CD8-positive, alpha-beta T cell (primary cell): ENCODE measurements at places on chromosomes 7 and 10.

DNA sequence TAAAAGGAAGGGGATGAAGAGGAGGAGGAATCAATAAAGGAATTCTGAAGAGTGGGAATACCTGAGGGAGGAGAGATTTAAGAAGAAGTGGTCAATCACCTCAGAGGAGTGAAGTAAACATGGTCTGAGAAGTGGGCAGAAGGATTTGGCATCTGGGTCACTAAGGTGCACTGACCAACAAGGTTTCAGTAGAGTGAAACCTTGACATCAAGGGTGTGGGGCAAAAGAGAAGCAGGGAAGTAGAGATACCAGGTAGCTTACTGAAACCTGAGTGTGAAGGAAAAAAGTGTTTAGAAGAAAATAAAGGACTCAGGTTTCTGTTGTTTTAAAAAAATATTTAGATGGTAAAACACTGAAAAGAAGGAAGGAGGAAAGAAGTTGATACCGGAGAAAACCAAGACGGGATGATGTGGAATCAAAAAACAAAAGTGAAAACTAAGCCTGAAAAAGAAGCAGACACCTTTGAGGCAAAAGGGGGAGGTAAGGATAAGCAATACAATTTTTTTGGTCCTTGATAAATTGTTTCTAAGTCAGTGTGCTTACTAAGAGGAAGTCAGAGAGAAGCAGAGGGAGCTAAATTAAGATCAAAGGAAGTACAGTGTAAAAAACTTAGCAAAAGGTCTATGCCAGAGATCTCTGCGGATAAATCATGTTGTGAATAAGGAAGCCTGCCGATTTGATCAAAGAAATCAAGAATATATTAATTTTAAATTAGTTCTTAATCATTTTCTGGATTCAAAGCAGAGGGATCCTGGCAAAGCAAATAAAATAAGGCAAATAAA lies 137.2 kb upstream of the GPR22 start:
- no peak for DNase-seq

DNA sequence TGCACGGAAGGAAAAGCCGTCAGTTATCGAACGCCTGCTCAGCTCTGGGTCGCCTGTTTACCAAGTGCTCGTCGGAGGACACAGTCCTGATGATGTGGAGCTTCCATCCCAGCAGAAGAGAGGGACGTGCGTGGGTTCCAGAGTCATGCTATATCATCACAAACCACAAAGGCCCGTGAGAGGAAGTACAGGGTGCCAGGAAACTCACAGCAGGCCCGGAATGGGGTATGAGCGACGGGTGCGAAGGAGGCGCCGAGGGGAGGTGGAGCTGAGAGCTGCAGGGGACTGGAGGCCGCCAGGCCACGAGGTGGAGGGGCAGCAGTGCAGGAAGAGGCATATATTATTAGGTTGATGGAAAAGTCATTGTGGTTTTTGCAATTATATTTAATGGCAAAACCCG lies 102.5 kb downstream of the ACTR3B start:
- no peak for DNase-seq

DNA sequence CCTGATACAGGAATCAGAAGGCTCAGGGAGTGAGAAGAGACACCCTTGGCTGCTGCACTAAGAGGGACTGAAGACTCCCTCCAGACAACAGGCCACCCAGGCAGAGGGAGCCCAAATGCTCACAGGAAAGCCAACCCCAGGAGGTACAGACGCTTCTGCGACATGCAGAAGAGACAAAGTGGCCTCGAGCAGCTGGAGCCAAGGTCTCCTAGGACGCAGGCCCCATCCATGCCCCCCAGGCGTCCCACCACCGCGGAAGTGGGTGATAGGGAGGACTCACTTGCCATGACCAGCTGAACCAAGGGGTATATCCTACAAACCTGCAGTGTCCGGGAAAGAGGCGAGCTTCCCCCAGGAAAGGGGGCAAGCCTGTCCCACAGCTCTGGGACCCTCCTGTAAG lies 56.9 kb downstream of the CTBP2 start:
- DNase-seq: no peak

DNA sequence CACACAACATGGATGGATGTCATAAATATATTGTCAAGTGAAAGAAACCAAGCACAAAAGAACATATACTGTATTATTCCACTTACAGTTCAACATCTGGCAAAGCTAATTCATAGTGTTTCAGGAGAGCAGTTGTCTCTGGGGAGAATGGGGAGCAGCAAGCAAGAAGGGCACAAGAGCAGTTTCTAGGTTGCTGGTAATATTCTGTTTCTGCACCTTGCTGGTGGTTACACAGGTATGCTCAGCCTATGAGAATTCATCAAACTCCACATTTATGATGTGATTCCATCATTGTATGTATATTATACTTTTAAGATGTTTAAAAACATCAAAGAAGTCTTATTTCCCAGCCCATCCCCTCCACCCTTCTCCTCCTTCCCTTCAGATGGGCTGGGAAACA lies 18.1 kb upstream of the PALS2 start:
- no peak for DNase-seq

DNA sequence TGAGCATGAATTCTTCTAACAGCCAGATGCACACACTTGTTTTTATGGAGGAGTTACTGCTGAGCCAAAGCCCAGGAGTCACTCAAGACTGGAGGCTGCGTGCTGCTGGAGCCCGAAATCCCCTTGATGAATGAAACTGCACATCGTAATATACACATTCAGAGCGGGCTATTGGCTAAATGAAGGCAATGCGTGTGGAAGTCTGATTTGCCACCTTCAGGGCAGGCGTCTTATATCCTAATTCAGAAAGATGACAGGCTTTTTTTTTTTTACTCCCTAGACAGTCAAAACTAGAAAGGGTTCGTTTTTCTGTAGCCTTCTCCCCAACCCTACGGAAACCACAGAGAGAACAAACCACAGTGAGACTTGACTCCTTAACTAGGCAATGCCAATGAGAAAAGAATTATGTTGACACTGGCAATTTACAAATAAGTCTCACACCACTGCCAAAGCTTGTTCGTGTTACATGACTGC lies 227.2 kb upstream of the KLF14 start:
- peak; percentile 35 for DNase-seq

DNA sequence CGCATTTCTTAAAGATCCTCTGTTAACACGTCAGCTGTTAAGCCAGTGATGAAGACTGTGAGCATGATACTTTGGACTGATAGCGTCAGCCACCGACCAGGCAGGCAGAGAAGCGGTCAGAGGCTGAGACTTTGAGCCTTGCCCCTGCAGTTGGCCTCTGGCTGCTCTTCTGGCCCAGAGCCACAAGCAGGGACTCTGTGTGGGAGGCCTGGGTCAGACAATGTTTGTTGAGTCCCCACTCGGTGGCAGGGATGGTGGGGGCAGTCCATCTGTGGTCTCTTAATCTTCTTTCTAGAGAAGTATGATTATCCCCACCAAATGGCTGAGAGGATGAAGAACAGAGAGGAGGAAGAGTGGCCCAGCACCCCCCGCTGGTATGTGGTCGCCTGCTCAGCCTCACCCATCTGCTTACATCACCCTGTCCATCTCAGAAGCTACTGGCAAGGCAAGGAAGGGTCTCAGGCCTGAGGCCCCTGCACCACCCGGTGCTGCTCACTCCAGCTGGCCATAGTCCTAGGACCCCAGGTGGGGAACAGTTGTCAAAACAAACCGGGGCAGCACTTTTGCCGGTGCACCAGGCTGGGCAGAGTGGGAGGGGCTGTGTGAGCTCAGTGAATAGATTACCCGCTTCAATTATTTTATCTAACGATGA lies 202.9 kb downstream of the GRID1 start:
- no peak for DNase-seq

GRCh38 chr10:125691160-125691981 lies 8.4 kb upstream of the TEX36 start:
- no peak for DNase-seq

DNA sequence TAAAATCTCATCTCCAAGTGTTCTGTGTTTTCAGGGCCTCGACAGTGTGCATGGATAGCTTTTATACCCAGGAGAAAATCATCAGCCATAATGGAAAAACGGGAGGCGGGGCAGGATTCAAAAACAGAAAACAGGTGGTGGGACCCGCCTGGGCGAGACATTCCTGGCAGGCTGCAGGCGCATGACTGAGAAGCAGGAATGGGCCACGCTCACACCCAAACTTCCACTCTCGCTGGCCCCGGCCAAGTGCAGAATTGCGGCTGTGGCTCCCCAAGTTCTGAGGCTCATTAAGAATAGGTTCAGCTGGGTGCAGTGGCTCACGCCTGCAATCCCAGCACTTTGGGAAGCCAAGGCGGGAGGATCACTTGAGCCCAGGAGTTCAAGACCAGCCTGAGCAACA lies 60.6 kb downstream of the C10orf143 start:
- no peak for DNase-seq

DNA sequence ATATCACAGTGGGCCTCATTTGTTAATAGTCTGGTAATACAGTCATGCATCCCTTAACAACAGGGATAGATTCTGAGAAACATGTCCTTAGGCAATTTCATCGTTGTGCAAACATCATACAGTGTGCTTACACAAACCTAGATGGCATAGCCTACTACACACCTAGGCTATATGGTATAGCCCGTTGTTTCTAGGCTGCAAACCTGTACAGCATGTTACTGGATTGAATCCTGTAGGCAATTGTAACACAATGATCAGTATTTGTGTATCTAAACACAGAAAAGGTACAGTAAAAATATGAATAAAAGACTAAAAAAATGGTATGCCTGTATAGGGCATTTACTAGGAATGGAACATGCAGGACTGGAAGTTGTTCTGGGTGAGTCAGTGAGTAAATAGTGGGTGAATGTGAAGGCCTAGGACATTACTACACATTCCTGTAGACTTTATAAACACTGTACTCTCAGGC lies 12.0 kb upstream of the RHOBTB1 start:
- no peak for DNase-seq

GRCh38 chr10:131898713-131899112 lies 2.1 kb upstream of the PPP2R2D start:
- DNase-seq: no peak

DNA sequence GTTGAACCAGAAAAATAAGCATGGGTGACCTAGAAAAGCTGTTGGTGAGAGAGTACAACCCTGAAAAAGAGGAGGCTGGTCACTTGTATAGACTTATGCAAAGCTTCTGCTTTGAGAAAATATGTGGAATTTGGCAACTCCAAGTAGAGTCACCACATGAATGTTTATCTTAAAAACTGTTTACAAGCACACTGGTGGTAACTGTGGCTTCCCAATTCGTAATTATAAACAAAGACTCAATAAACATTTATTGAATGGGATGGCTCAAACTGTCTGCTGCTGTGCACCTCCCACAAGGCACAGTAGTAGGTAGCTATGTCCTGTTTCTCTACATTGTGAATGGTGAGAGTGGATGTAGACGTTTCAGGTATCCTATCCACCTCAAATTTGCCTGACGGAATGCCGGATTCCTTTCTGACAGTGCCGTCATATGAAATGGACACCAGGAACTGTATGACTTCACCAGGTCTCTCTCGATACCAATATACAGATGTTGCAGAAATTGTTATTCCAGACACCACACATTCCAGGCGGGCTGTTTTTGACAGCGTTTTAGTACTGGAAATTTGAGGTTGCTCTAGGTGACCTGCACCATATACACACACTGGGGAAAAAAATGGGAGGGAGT lies 43.4 kb upstream of the TARP start:
- DNase-seq: no peak

GRCh38 chr7:67455508-67455907 lies 458.9 kb downstream of the TYW1 start:
- no peak for DNase-seq

DNA sequence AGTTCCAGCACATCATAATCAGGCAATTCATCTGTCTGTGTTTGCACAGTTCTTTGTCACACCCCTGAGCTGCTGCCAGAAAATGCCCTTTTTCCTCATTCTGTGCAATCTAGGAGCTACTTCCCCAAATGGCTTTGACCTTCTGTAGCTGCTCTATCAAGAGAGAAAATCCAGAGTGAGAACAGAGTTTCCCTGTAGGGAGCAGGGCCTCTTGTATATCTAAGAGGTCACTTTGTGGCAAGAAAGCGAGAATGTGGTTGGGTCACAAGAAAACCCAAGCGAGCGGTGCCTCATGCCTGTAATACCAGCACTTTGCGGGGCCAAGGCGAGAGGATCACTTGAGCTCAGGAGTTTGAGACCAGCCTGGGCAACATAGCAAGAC lies 24.3 kb downstream of the SLC29A3 start:
- DNase-seq: no peak
